Caudate nucleus (tissue), 63 donors: ENCODE measurements at places on chromosomes 7 and 10.

DNA sequence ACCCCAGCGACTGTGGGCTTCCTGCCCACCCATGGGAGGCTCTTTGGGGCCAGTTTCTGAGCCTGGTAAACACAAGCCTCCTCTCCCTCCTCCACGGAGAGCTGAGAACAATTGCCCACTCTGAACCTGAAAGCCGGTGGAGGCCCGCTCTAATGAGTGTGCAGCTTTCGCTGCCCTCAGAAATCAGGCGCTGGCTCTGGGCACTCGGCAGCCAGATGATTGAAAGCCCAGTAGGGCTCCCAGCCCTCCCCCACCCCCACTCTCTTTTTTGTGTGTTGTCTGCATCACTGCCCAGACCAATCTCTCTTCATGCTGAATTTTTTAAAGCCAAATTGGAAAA is 438.9 kb downstream of the RPS24 start:
- no peak for DNase-seq

DNA sequence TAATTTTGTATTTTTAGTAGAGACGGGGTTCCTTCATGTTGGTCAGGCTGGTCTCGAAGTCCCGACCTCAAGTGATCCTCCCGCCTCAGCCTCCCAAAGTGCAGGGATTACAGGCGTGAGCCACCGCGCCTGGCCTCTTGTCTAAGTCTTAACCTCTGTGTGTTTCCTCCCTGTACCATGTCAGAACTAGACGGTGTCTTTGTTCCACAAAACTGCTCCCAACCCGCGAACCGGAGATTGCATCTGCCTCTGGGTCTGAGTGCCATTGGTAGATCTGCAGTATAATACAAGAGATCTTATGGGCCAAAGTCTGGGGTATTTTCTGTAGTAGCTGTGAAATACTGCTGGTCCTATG is 1.3 kb upstream of the EEF1AKMT2 start:
- no peak for DNase-seq

DNA sequence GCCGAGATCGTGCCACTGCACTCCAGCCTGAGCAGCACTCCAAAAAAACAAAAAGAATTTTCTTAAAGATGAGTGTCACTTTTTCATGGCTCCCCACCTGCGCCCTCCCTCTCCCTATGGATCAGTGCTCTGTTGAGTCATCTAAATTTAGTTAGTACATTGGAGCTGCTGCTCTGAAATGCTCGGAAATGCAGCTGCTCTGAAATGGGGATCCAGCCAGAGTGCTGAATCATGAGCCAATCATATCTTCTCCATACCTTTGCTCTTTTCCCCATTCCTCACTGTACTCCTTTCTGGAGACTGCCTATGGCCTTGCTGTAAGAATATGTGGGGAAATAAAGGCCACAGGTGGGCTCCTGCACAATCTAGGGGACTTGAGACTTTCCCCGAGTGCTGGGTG is 188.8 kb downstream of the ZNF438 start:
- DNase-seq: no peak

GRCh38 chr7:121447911-121448300 is 51.8 kb upstream of the FAM3C start:
- DNase-seq: no peak

DNA sequence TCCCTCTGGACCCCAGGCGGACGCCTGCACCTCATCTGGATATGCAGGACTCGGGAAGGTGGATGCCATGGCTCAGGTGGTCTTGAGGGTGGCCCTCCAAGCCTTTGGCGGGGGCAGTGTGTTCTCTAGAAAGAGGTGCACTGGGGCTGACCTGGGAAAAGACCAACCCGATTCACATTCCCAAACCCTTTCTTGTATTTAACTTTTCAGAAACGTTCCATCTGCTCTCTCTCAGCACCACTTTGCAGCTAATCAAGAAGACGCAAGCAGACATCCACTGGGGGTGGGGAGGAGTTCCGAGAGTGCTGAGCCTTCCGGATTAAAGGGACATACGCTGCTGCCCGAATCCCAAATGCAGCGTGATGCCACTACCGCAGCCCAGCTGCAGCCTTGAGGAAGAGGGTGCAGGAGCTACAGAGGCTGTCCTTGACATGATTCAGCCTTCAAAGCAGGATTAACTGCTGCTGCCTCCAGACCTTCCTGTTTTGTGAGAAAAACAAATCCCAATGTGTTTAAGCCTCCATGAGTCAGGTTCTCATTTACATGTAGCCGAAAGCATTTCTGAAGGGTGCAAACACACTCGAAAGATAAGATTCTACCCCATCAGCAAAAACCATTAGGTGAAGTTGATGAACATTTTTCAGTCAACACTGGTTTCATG is 39.9 kb downstream of the RBM17 start:
- DNase-seq: no peak

DNA sequence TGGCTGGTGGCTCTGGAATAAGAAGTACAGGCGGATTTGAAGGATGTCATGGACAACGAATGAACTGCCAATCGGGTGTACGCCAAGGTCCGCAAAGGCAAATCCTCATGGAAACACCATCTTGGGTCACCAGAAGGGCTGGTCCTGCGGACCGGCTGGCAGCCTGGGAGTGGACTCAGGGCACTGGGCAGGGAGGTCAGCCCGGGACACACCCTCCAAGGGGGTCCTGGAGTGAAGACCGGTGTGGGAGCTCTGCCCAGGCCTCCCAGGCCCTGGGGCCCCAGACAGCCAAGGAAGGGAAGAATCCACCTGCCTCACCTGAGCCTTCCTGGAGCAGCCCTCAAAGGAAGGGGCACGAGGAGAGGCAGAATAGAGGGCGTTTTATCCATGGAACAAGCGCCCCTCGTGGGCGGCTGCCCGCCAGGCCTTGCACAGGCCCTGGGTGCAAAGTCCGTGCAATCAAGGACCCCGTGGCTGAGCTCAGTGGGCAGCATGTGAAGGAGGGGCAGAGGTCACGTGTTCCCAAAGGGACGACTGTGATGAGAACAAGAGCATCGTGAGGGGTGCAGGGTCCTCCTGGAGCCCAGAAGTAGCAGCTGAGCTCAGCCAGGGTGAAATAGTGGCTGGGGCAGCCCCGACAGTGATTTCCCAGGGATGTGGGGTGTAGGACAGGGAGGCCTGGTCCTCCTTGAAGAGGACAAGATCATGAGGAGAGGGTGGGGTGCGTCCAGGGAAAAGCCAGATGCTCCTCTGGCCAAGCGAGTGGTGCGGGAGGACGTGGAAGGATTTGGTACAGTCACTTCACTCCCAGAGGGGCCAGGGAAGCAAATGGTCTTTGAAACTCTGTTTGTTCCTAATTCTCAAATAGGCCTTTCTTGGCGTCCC is 105.2 kb downstream of the TCERG1L start:
- DNase-seq: no peak
